Activated CD4-positive, CD25-positive, alpha-beta regulatory T cell (primary cell): ENCODE measurements at places on chromosomes 3 and 15.

- DNase-seq, result no peak
Measured at GRCh38 chr15:98612490-98613110, 35.7 kb upstream of the IGF1R start.

- no peak for DNase-seq
Measured at GRCh38 chr3:134075568-134075825, 45.8 kb upstream of the SLCO2A1 start.

DNA sequence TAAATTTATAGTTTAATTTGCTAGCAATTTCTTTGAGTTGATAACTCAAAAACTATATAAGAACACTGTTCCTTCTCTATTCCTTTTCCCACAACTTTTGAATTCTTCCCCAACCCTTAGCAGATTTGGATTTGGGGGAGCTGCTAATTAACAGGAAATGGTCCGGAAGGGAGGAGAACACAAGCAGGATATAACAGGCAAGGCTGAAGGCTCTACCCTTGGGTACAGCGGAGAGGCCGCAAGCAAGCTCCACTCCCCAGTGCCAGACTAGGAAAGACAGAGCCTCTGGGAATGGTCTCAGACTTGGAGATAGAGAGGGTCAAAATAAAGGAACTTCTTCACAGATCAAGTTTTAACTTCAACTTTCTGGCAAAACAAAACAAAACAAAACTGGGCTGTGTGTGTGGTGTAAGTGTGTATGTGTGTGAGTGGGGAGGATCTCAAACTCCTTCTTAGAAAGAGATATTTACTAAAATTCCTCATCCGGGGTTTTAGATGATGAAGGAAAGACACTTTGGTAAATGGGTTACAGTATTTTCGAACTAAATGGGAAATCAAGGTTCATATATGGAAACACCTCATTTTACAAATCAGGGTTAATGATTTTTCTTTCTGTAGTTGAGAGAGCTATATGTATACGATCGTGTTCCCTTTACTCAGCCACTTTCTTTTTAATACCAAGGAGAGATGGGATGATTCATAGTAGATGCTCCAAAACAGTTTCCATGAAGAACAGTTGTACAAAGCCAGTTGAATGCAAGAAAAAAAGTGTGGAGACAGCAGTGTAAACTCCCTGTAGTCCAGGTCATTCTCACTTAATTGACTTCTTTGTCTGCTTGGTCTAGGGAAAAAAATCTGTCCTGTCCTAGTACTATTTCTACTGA, 161.1 kb downstream of the TP63 start:
- no peak for DNase-seq

GRCh38 chr3:33037471-33037870, 59.5 kb downstream of the GLB1 start:
- no peak for DNase-seq

DNA sequence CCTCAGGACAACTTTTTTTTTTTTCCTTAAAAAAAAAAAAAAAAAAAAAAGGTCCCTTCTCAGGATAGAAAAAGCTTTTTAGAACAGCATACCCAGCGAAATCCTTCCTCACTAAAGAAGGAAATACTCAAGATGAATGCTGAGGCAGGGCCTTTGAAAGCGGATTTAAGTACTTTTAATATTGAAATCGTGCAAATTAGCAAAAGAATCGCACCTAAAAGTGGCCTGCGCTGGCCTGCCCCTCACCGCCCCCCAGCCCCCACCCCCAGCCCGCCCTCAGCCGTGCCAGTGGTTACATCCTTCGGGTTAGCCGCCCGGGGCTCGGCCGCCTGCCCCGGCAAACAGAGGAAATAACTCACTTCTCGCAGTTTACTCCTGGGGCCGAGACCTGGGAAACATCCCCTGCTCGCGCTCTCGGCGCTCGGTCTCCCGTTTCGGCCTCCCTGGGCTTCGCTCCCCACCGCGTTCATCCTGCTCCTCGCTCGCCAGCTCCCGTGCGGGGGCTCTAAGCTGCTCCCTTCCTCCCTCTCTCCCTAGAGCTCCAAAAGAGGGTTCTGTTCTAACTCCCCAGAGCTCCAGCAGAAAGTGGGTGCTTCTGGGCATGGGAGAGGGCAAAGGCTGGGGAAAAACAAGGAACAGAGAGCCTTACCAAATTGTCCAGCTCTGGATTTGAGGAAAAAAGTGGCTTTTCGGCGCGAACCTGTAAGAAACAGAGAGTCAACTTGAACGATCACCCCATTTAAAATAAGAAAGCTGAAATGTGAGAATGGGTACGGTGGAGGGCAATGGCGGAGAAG, 5.2 kb downstream of the MEIS2 start:
- DNase-seq, result no peak

DNA sequence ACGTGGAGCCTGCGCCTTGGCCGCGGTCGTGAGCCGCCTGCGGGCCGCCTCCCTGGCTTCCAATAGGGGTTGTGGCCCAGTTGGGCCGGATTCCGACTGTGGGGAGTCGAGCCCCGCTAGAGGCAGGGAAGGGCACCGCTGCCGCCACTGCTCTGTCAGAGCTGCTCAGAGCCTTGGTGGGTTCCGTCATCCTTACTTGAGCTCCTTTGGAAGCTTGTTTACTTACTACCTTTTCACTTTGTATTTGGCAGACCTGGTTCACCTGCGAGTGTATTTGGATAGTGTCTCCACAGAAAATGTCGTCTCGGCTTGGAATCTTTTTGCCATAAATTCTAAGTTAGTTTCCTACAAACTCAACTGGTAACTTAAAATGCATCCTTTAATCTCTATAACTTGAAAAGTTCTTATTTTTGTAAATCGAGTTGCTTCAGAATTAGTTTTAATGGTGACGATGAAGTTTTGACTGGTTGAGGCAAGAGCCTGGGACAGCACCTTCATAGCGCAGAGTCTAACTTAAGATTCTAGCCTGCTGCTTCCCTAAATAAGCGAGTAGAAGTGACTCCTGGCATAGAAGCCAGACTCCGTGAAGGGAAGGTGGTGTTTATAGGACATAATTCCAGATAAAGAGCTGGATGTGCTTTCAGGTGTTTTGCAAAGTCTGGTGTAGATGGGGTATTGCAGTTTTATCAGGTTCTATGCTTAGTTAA, 800 bp downstream of the DAG1 start:
- DNase-seq, result no peak

- DNase-seq, result no peak
Measured at GRCh38 chr3:193677734-193678133, 84.7 kb downstream of the OPA1 start.

GRCh38 chr15:84987949-84988624, 6.4 kb downstream of the PDE8A start:
- DNase-seq, result no peak

GRCh38 chr3:100831629-100832028, 122.3 kb downstream of the TFG start:
- no peak for DNase-seq

DNA sequence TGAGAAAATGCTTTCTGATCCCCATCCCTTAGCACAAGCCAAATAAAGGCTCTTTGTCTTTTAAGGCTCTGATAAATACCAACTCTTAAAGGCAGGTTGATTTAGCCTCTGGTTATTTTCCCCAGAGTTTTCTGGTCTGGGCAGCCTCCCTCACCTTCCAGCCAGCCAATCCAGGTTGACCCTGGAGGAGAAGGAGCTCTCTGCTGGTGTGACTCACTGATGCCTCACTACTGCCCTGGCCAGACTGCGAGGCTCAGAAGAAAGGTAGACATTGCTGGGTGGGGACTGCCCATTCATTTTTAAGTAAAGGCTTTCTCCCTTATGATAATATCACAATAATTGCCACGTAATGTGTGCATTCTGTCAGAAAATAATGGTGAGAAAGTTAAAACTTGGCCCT, 37.1 kb downstream of the SLCO3A1 start:
- no peak for DNase-seq

GRCh38 chr3:851098-851790, 241.6 kb upstream of the CNTN6 start:
- no peak for DNase-seq

DNA sequence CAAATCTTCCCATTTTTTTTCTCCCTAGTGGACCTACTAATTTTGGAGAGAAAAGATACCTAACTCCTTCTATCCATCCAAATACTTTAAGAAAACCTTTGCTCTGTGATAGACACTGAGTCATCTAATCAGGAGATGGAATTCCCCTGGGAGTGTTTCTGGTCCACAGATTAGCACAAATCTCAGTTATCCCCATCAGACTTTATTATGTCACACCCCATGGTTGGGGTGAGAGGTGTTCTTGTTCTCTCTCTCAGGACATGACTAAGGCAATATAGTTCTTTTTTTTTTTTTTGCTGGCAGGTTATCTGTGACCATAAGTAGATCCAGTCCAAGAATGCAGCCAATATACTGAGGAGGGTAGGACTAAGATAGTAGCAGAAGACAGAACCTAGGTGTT, 15.8 kb downstream of the SLC9A9 start:
- DNase-seq, result no peak

GRCh38 chr3:31922962-31923361, 58.1 kb downstream of the OSBPL10 start:
- DNase-seq, result no peak

DNA sequence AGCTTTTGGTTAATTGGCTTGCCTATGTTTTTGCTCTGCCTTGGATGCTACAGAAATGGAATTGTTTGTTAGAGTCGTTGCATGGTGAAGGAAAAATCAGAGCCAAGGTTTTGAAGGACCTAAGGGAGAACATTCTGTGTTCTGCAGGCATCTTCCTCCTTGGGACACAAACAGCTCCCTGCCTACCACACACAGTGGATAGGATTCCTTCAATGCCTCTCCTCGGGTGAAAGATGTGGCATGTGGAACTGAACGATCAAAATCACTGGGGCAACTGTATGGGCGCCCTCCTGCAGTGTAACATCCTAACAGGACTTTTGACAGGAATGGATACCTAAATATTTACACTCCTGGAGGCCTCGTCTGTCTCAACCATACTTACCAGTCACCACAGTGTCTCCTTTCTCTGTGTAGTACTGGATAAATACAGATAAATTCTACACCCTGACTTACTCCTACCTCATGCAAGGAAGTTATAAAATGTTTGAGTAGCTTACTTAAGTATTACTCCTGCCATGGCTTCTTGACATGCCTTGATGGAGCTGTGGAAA, 100.6 kb downstream of the LPP start:
- no peak for DNase-seq

DNA sequence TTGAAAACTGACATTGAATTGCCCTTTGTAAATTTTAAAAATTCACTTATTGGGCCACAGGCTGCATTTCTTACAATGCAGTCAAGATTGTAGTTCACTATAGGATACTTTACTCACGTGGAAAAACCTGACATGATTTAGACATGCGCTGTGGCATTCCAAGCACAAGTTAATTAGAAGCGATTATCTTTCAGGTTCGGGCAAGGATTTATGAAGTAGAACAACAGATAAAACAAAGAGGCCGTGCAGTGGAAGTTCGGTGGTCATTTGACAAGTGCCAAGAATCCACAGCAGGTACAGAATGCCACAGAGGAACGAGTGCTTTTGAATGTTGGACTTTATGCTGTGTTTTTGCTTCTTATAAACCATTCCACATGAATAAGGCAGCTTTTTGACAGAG, 37.8 kb downstream of the GPR171 start:
- no peak for DNase-seq

GRCh38 chr3:127908202-127908601, 6.8 kb upstream of the KBTBD12 start:
- no peak for DNase-seq

- DNase-seq, result no peak
Measured at GRCh38 chr3:67495751-67496150, 158.7 kb downstream of the SUCLG2 start.

- DNase-seq, result no peak
Measured at GRCh38 chr15:60703207-60703933, 224.4 kb upstream of the ICE2 start.

DNA sequence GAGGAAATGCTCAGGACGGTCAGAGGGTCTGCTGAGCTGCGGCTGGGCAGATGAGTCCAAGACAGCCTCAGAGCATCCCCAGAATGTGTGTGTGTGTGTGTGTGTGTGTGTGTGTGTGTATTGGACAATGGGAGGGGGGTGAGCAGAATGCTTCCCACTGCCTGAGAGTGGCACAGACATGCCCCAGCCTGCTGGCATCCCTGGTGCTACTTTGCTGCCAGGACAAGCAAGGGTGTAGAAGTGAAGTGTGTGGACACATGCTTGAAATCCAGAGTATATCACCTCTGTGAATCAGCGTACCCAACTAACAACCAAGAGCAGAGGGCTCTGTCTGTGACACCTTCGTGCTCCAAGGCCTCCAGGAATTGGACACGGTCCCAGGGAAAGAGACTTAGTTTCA, 76.3 kb downstream of the SLC9A9 start:
- DNase-seq, result no peak

DNA sequence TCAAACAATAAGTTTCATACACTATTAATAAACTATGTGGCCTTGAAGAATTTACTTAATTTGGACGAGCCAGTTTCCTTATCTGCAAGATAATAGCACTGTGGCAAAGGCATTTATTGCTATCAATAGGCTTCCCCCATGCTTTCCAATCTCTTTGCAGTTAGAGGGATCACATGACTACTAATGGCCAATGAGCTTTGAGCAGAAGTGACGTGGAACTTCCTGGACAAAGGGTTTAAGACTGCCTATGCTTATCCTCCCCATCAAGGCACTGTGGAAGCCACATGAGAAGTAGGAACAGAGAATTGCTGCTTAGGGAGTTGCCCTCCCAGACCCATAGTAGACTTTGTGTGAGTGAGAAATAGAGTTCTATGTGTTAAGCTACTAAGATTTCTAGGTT, 16.7 kb upstream of the ZMAT3 start:
- DNase-seq, result no peak

GRCh38 chr3:190360228-190360627, 27.7 kb upstream of the CLDN16 start:
- no peak for DNase-seq

GRCh38 chr3:11611341-11611799, 32.3 kb downstream of the VGLL4 start:
- DNase-seq, result no peak

DNA sequence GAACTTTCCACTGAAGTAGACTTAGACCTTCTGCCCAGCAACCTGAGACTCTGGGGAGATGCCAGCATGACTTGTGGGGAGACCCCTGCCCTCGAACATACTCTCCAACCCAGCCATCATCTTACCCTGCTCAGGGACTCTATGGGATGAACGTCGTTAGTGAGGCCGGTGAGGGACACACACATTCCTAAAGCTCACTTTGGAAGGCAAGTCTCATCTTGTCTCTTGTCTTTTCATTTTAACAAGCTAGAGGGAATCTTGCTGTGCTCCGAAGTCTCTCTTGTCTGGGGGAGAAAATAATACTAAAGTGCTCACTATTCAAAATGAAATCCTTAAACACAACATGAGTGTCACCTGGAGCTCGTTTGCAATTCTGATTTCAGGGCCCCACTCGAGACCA, 239.5 kb upstream of the HES1 start:
- no peak for DNase-seq

GRCh38 chr15:56495533-56495932, 30.6 kb upstream of the MNS1 start:
- DNase-seq, result no peak

DNA sequence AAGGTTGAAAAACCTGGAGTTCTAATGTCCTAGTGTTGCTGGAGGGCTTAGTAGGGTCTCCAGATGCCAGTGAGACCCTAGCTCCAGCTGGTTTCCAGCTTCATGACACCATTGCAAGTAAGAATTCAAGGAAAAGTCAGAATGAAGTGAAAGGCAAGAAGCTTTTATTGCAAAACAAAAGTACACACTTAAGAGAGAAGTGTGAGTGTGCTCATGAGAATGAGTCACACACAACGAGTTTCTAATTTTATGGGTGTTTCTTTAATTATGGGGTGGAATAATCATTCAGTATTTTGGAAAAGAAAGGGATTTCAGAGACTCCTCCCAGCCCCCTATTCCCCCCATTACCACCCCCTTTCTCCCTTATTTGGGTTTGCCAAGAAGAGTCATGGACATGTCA, 24.6 kb upstream of the ZNF502 start:
- DNase-seq, result no peak

GRCh38 chr15:56102441-56102840, 109.0 kb upstream of the NEDD4 start:
- no peak for DNase-seq

GRCh38 chr3:23333633-23334032, 130.5 kb downstream of the UBE2E2 start:
- no peak for DNase-seq
